ENCODE measurements at places on chromosomes 7 and 10. TPM values are rescaled to one million over a fixed set of nuclear protein-coding genes. Genes with fewer than 3 reads are reported as not detected.

The OR6B1 gene
- total RNA-seq: not detected

The OR9A2 gene
- total RNA-seq: not detected

The ZNF488 gene
- total RNA-seq: not detected

The SEMA3E gene
- 0.38 TPM for total RNA-seq

The ACSM6 gene
- total RNA-seq: not detected

The SUN3 gene
- total RNA-seq: not detected

The NKX1-2 gene
- total RNA-seq: not detected

The C10orf67 gene
- total RNA-seq: 0.19 TPM

The BICC1 gene
- 92.6 TPM for total RNA-seq

The TNKS2 gene
- 56.1 TPM for total RNA-seq

Measured in regular cardiac myocyte (primary cell).